NCI-H510A treated with DMSO at 0.1 percent for 48 hours (cell line): ENCODE measurements at places on chromosomes 6 and 20.

DNA sequence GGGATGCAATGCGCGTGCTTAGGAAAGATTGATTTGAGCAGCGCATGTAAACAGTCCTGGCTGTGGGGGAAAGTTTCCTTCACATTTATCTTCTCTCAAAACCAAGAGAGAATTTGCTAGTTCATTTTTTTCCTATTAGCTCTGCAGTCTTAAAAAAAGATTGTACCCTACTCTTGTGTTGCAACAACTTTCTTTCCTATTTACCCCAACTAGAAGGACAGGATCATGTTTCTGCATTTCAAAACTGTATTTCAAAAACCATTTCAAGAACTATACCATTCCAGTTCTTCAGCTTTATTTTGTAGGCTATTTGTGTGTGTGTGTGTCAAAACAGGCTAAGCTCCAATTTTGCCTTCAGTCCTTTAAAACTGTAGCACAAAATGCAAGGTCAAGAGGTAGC is 473.1 kb downstream of the KIF16B start:
- no peak for DNase-seq

GRCh38 chr6:19866985-19867627 is 29.9 kb downstream of the ID4 start:
- DNase-seq = no peak

DNA sequence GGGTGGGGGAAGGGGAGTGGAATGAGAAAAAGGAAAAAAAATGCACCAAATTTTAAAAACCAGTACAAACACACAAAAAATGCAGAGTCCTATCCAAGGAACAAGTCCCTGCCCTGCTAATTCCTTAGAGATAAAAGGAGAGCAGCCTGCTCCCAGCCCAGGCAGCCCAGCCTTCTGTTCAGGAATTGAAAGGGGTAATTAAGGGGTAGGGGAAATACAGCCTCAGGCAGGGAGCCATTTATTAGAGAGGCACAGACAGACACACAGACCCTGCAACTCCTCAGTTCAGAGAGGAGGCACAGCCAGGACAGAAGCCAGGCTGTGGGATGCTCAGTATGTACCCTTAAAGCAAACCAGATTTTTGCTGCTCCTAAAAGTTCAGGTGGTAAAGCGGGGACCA is 137.2 kb downstream of the EYA2 start:
- DNase-seq = no peak

DNA sequence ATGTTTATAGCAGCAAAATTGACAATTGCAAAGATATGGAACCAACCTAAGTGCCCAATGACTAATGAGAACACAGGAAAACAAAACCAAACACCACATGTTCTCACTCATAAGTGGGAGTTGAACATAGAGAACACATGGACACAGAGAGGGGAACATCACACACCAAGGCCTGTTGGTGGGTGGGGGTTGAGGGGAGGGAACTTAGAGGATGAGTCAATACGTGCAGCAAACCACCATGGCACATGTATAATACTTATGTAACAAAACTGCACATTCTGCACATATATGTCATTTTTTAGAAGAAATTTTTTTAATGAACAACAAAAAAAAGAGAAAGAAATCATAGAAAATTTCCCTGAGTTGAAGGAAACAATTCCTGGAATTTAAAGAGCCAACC is 3.9 kb downstream of the EPM2A start:
- no peak for DNase-seq

DNA sequence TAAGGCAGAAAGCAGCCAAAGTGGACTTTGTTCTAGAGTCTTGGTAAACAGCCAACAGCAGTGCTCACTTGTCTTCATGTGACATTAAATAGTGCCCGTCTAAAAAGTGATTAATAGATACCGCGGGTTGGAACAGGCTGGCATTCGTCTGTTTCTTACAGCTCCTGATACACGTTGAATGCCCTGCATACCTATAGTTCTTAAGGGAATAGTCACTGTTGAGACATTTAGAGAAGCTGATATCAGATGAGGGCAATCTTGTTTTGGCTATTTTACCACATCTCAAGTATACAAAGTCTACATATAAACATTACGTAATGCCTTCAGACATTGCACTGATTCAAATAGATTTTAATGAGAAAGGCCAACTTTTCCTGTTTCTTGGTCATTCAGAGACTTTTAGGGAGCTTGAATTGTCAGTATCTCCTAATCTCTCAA is 374.9 kb upstream of the FLRT3 start:
- no peak for DNase-seq
